ENCODE measurements at places on chromosomes 6 and 20.

DNA sequence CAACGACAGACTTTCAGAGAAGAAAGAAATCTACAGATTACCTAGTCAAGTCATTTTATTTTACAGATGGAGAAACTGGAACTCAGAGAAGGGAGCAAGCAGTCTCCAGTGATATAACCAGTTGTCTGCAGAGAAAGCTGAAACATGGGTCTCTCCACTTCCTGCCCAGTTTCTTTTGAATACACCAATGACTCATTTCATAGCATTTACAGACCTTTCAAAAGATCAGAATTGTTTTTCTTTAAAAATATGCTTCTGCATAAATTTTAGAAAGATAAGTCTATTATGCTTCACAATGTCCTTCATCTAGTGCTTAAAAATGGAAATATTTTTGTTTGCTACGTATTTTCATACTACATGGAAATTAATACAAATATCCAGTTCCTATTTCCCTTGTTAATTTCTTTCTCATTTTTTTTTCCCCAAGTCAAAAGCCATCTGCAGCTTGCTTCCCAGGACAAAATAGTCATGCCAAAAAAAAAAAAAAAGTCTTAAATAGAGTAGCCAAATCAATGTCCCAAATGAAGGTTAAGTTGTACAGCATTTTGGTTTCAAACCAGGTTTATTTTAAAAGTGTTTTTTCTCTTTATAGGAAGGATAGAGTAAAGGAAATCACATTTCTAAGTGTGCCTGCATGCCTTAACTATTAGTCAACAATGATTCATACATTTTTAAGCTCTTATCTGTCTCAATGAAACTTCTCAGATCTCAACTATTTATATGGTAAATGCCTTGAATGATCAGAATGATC lies 36.9 kb downstream of the ARHGAP18 start:
- no peak for DNase-seq

- no peak for DNase-seq
Observed at GRCh38 chr20:37757550-37757949, 63.7 kb downstream of the CTNNBL1 start.

DNA sequence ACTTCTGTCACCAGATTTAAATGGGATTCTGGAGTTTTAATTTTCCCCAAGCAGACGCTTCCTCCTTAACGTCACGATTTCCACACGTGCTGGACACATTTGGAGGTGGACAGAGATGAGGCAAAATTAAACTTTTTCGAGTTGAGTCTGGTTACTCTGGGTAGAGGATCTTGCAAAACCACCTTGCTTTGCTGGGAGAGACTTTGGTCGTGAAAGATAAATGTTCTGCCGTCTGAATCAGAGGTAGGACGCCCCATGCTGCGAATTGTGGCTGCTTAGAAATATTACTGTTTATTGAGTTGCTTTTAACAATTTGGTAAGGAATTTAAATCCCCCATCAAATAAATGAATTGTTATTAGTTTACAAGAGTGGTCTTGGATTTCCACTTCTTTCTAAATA lies 46.8 kb downstream of the CTCFL start:
- no peak for DNase-seq

- DNase-seq: no peak
Observed at GRCh38 chr6:43669050-43669921, 18.3 kb downstream of the MRPS18A start.

DNA sequence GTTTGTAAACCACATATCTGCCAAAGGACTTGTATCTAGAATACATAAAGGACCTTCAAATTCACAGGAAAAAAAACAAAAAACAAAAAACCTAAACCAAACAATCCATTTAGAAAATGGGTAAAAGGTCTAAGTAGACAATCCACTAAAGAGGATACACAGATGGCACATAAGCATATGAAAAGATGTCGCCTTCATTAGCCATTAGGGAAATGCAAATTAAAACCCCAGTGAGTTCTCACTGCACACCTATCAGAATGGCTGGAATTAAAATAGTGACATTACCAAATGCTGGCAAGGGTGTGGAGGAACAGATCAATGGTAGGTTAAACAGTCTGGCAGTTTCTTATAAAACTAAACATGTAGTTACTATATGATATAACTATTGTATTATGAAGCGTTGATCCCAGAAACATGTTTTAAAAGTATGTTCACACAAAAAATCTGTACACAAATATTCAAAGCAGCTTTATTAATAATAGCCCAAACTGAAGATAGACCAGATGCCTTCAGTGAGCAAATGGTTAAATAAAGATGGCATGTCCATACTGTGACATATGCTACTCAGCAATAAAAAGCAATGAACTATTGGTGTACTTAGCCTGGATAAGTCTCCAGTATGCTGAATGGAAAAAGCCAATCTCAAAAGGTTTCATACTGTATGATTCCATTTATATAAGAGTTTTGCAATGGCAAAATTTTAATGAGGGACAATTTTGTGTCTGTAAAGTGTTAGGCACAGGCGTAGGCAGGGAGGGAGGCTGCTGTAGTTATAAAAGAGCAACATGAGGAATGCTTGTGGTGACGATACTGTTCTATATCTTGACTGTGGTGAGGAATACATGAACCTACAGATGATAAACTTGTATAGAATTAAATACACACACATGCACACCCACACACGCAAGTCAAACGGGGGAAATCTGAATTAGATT lies 43.9 kb downstream of the PLCB1 start:
- no peak for DNase-seq

- DNase-seq: no peak
Observed at GRCh38 chr20:34549291-34549928, 9.1 kb upstream of the MAP1LC3A start.
